Ascending aorta (tissue), 2 donors: ENCODE measurements at places on chromosomes 13 and 19. TPM values are rescaled to one million over a fixed set of nuclear protein-coding genes. Genes with fewer than 3 reads are reported as not detected.

PCDH9 gene
- total RNA-seq, result 3.6 TPM

COL5A3 gene
- 13.6 TPM for total RNA-seq

RBM42 gene
- 69.0 TPM for total RNA-seq

TLE6 gene
- not detected for total RNA-seq

TPTE2 gene
- not detected for total RNA-seq

KATNAL1 gene
- total RNA-seq, result 13.2 TPM

ATP12A gene
- total RNA-seq, result not detected

DZIP1 gene
- 12.7 TPM for total RNA-seq

ZNF559 gene
- 1.5 TPM for total RNA-seq

PINLYP gene
- 2.2 TPM for total RNA-seq

LILRA1 gene
- total RNA-seq, result not detected

CELF5 gene
- not detected for total RNA-seq

SHANK1 gene
- total RNA-seq, result 1.3 TPM

NCAN gene
- not detected for total RNA-seq

GTPBP3 gene
- total RNA-seq, result 256 TPM

GGN gene
- 46.9 TPM for total RNA-seq

TEX30 gene
- total RNA-seq, result 1.4 TPM

ZNF329 gene
- total RNA-seq, result 3.8 TPM

CLDN10 gene
- 0.85 TPM for total RNA-seq

ZNF880 gene
- total RNA-seq, result 21.5 TPM

BRME1 gene
- total RNA-seq, result not detected

GSX1 gene
- not detected for total RNA-seq

ACP7 gene
- total RNA-seq, result not detected

TFPT gene
- total RNA-seq, result 10.6 TPM

PSG2 gene
- not detected for total RNA-seq

COX7A1 gene
- 51.2 TPM for total RNA-seq

ARGLU1 gene
- total RNA-seq, result 79.7 TPM

CEACAM8 gene
- not detected for total RNA-seq

MBD3 gene
- total RNA-seq, result 143 TPM

DIAPH3 gene
- total RNA-seq, result 0.32 TPM

RFPL4A gene
- not detected for total RNA-seq

ATP1A3 gene
- total RNA-seq, result 1.1 TPM

SCGB2B2 gene
- not detected for total RNA-seq

SHISA7 gene
- total RNA-seq, result 0.85 TPM

TTC9B gene
- not detected for total RNA-seq

CEACAM7 gene
- not detected for total RNA-seq

CGB7 gene
- total RNA-seq, result 10.2 TPM

SPINT2 gene
- 193 TPM for total RNA-seq

PNMA8A gene
- total RNA-seq, result 0.53 TPM

CLPTM1 gene
- 65.2 TPM for total RNA-seq

ZNF440 gene
- 1.1 TPM for total RNA-seq

CRB3 gene
- total RNA-seq, result not detected

EBI3 gene
- not detected for total RNA-seq

MAB21L1 gene
- total RNA-seq, result not detected

SLAIN1 gene
- 7.1 TPM for total RNA-seq

WDR62 gene
- total RNA-seq, result not detected

DIRAS1 gene
- not detected for total RNA-seq

CDC16 gene
- 41.1 TPM for total RNA-seq

NOVA2 gene
- total RNA-seq, result 11.3 TPM

ZNF460 gene
- total RNA-seq, result 56.5 TPM

ZNF541 gene
- not detected for total RNA-seq

TMEM221 gene
- not detected for total RNA-seq
